HCT116 (cell line): ENCODE measurements at places on chromosomes 7 and 10.

DNA sequence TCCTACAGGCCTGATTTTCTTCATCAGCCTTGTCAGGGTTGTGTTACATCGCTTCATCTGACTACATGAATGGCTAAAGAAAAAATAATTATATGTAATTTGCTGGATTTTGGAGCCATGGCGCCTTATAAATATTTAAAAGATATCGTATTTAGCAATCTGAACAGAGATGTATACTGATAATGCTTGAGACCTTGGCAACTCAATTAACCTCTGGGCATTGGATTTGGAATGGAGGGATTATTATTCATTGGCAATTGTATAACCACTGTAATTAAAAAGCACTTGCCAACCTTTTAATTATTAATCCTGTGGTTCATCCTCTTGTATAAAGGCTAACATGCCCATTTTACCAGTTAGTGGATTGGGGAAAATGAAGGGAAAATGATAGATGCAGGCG lies 745.1 kb downstream of the CNTNAP2 start:
- no peak for DNase-seq

- DNase-seq, result no peak
Observed at GRCh38 chr10:119105155-119105554, 1.2 kb downstream of the DENND10 start.

DNA sequence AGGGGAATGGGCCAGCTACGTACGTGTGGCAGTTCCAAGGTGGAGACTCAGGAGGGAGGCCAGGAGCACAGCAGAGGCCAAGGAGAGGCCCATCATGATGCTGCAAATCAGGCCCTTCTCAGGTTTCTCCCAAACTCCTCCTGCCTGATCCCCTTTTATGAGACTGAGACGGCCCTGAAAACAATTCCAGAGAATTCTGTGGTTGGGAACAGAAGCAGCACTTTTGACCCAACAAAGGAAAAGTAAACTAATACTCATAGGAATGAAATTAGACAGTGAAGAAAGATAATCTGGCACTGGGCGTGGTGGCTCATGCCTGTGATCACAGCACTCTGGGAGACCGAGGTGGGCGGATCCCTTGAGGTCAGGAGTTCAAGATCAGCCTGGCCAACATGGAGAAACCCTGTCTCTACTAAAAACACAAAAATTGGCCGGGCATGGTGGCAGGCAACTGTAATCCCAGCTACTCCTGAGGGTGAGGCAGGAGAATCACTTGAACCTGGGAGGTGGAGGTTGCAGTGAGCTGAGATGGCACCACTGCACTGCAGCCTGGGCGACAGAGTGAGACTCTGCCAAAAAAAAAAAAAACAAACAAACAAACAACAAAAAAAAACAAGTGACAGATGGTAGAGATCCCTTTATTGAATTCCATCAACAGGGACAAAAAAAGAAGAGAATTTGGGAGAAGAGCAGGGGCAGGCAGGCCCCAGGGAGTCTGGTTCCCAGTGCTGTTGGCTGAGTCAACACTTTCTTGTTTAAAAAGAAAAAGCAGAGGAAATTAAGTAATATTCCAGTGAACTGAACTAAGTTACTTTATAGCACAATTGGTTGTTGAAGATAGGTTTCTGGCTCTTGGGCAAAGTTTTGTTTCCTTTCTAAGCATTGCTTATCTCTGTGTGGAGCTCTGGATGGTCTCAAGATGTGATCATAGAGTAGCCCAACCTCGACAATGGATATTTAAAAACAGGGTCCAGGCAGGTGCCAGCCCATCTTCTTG lies at the start of gene CCL26:
Gene CCL26 (minus strand): TSS at position 131 of the 997 bp plus-strand sequence. CDS start 35 bp downstream, at position 96.
- no peak for DNase-seq

- DNase-seq, result no peak
Observed at GRCh38 chr10:20006169-20006870, 190.1 kb downstream of the PLXDC2 start.

GRCh38 chr7:140079121-140079536 lies 16.4 kb upstream of the PARP12 start:
- no peak for DNase-seq

DNA sequence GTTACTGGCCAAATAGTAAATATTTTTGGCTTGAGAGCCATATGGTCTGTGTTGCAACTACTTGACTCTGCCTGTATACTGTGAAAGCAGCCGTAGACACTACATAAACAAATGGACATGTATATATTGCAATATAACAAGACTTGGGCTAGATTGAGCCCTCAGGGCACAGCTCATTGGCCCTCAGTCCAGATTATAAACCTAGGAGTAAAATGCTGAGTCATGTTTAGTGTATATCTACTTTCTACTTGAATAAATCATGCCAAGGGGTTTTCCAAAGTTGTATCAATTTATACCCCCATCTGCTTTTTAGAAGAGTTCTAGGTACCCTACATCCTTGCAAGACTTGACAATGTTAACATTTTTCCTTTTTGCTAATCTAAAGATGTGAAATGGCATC lies 27.4 kb upstream of the POU6F2 start:
- no peak for DNase-seq

- peak; percentile 54 for DNase-seq
Observed at GRCh38 chr7:5396542-5396941, 27.1 kb downstream of the TNRC18 start.

GRCh38 chr7:93958216-93958615 lies 36.7 kb downstream of the GNG11 start:
- DNase-seq, result no peak

DNA sequence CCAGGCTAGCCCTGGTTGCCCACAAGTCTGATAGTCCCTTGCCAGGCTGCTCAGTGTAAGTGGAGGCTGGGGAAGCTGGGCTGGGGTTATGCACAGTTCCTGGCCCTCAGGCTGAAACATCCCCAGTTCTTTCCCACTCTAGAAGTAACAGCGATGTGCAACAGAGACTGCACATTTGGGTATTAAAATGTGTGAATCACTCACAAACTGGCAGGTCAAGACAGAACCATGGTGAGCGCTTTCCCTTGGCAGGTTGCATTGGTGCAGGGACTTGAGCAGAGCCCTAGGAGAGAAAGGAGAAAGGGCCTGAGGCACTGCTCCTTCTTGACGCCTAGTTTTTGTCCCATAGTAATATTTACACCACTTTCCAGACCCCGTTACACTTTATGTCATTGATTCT lies 56.1 kb upstream of the SLC35B4 start:
- DNase-seq, result no peak

- no peak for DNase-seq
Observed at GRCh38 chr10:102235598-102235920, 5.8 kb downstream of the PITX3 start.

GRCh38 chr7:142632271-142633134 lies 116.8 kb upstream of the PRSS1 start:
- DNase-seq, result peak; percentile 63

DNA sequence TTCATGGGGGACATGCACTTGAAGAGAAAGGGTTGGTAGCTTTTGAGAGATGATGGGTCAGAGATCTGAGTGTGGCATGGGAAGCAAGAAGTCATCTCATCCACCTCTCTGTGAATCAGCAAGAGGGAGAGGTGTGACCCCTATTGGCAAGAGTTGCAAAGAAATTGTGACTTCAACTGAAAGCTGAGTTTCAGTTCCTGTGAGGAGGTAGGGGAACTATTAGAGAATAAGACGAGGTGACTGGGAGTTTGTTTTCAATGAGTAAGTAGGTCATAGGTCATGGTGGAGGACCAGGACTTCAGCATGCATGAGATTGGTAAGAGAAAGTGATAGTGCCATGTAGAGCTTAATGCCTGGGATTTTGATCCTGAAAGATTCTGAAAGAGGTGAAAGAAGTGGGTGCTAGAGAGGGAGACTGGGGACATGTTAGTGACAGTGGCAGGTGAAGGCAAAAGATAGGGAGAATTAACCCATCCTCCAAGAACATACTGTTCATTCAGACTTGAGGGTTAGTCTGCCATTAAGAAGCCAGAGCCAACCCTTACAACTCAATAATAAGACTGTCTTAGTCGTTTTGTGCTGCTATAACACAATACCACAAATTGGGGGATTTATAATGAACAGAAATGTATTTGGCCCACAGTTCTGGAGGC lies 75.5 kb upstream of the CAPZA2 start:
- no peak for DNase-seq

DNA sequence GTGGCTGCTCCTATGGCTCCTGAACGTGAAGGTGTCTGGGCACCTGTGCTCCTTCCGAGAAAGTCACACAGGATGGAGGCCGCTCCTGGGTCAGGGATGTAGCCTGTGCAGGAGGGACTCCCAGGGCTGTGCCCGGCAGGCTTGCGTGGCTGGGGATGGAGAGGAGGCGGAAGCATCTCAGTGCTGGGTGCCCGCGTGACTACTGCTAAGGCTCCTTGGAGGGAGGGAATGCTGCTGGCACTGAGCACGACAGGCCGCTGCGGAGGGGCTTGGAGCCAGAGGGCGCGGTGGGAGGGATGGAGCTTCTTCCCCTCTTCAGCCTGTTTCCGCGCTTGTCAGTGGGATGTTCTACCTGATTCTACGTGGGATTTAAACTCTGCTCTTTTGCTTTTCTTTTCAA lies 35.0 kb downstream of the ADCY1 start:
- DNase-seq, result no peak

DNA sequence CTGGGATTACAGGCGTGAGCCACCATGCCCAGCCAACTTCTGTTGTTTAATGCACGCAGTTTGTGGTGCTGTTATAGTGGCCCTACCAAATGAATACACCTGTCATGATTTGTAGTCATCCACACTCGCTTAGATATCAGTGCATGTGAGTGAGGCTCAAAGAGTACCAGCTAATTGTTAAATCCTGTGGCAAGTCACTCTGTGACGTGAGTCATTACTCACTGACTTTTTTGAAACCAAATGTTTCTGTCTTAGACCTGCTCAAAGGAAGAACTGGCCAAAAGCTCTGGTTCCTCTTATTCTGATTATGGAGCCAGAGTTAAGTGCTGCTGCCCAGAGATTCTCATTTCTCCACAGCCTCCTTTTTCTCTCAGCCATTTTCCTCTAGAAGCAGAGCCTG lies 109.4 kb downstream of the PRKAG2 start:
- DNase-seq, result no peak

DNA sequence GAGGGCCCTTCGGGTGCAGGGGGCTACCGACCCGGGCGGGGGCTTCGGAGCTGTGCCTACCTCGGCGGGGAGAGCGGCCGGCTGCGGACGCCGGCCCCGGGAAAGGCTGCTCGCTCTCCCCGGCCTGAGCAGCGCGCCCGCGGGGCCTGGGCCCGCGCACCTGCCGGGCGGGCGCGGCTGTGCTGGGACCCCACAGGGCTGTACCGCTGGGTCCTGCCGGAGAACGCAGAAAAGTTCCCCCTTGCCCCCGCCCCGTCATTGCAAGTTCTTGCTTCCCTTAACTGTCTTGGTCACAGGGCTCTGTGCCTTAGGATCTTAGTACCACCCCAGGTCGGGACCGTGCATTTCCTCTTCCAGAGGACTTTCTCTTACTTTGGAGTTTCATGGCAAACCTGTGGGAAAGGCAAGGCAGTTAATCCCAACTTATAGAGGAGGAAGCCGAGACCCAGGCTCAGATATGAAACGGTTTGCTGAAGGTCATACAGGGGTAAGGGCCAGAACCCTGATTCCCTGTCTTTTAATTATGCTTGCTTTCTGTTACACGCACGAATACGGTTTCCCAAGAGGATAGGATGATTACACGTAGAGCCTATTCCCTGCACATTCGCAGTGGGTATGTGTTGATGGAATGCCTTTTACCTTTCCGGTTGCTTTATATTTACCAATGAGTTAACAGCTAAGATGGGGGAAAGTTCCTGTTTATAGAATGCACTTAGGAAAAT lies 652 bp downstream of the PCGF5 start:
- DNase-seq, result no peak

DNA sequence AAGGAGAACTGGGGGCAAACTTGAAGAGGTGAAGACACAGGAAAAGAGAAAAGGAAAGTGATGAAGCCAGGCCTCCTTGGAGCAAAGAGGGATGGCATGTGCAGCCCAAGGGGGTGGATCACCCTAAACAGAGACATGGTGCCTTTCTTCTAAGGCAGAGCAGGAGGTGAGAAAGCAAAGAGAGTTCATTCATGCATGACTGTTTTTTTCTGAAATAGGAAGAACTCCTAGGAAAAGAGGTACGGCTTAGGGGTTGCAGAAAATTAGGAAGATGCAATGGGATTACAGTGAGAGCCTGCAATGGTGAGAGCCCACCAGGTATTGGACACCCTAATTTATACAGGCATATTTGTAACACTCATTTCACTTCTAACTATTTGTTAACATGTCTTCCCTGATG lies 15.9 kb downstream of the ITGB1 start:
- DNase-seq, result no peak

GRCh38 chr10:99430116-99430450 lies 341 bp downstream of the GOT1 start:
- DNase-seq, result no peak

DNA sequence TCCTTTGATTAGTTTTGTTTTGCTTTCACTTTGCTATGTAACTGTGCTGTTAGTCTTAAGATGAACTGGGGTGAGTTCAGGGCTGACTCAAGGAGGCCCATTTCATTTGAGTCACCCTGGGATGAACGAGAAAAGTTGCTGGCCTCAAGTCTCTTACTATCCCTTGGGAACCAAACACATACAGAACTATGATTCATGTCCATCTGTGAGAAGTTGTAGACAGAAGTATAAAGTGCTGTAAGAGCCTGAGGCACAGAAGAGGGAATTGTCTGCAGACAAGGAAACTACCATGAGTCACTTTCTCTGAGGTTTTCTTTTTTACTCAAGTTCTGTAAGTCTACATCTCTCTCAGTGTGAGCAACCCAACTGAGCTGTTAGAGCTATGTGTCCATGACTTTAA lies 179.8 kb upstream of the CSTF2T start:
- DNase-seq, result no peak

DNA sequence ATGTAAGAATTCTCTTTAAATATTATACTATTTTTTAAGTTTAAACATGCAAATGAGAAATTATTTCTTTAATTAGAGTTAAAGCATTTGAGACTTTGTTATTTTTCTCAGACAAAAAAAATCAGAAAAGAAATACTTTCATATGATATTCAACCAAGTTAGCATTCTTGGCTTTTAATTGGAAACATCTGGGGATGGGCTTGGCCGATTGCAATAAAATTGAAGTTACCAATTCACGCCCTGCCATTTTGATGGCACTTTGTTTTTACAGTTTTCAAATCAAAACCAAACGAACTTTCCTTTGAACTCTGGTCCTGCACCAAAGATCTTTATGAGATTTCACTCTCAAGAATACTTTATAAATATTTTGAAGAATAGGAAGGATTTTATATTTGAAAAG lies 127.7 kb downstream of the ATE1 start:
- no peak for DNase-seq
